Suppressor macrophage treated with lipopolysaccharide for 1 hour (primary cell): ENCODE measurements at places on chromosomes 2 and 18.

- no peak for DNase-seq
Measured at GRCh38 chr2:28263690-28264089, 129.0 kb upstream of the FOSL2 start.

DNA sequence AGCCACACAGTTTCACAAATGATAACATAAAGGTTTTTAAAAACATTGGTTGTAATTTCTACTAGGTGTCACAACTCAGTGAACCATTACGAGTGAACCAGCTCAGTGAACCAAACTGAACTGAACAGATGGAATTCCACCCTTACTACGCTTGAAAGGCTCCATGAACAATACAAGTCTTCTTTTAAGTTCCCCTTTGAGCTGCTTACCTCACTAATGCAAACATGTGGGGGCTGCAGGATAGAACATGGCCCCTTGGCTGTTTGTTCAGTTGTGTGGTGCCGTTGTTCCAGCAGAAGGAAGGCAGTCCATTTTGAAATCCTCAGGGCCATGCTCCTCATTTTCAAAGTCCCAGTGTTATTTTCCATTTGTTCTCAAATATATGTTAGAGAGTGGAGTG, 30.7 kb upstream of the KLHL14 start:
- DNase-seq = no peak

DNA sequence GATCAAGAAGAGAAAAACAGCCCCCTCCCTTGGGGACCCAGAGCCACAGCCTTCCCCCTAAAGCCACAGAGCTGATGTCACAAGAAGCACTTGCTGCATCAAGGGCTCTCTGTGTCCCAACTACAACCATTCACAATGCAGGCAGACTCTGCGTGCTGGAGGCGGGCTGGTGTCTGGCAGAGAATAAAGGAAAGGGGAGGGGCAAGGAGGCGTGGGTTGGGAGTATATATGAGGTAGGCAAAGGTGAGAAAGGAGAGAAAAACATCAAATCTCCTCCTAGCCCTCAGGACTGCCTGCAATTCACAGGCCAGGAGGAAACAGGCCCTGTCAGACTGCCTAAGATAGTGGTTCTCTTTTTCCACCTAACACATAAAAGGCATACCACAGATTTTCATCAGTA, 48.8 kb upstream of the IHH start:
- DNase-seq = peak; percentile 22

GRCh38 chr2:175373729-175374128, 192.2 kb upstream of the ATP5MC3 start:
- no peak for DNase-seq

DNA sequence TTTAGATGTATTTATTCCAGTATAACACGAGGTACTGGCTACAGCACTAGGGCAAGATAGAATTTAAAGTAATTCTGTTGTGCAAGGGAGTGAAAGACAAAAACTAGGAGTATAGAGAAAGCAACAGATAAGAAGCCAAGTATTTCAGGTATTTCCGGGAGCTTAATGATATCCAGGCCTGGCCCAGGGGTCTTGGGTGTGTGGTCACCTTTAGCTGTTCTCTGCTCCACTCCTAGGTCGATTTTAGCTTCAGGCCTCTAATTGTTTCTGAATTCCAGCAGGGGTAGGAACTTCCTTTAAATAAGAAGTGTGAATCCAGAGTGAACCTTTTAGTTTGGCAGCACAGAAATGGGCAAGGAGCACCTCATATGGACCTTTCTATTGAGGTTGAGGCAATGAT, 342.3 kb upstream of the MYT1L start:
- no peak for DNase-seq

GRCh38 chr2:60007671-60008070, 545.8 kb downstream of the BCL11A start:
- DNase-seq = no peak

GRCh38 chr2:188410504-188411235, 119.0 kb downstream of the GULP1 start:
- no peak for DNase-seq

GRCh38 chr2:112942654-112943002, 31.7 kb downstream of the IL37 start:
- DNase-seq = no peak

DNA sequence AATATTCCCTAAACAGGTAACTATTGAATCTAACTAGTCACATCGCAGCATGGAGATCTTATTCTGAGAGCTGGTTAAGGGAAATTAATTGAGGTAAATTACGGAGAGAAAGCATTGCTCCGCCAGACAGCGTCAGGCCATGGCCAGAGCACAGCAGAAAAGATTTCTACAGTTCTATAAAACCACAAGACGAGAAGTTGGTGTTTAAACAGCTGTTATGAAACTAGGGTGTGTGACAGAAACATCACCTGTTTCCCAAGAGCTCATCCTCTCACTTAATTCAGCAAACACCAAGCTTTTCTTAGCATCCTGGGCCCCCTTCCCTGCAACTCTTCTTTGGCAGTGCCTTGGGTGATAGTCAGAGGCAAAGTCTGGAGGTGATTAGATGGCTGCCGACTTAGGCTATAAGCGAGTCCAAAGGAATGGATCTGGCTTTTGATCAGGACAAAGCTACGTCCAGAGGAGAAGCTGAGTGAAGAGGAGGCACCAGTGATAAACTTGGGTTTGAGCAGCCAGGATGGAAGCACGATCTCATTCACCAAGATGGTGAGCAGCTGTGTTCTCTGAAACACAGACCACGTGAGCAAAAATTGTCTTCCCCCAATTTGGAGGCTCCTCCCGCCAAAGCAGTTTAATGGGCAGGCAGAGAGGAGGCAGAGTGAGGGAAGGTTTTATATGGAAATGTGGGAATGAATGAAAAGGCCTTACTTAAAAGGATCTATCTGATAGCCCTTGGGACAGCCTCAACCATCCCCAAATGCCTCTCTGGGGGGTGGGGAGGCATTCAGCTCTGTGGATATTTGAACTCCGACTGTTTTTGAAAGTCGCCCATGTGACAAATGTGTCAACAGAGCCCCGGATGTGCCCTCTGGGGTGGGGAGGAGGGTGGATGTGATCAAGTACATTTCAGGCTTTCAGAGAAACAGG, 57.8 kb downstream of the PKDCC start:
- DNase-seq = peak; percentile 79

GRCh38 chr2:169285531-169286235, 76.7 kb downstream of the LRP2 start:
- DNase-seq = no peak

DNA sequence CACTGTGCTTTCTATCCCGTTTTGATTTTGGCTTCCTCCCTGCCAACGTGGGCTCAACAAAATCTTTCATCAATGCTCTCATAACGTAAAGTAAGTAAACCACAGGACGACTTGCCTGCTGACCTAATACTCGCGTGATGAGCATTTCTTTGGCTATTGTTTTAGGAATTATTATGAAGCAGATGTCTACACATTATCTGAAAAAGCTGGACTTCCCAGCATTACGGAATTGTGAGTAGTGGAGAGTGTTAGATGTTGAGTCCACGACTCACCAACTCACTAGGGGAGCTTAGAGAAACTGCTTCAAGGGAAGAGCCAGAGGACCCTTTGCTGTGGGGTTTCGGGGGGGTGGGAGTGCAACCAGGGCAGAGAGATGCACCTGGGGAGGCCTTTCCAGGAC, 21.9 kb downstream of the HJURP start:
- no peak for DNase-seq

GRCh38 chr2:240365971-240366471, 69.4 kb upstream of the GPC1 start:
- no peak for DNase-seq

GRCh38 chr2:84160453-84160852, 298.6 kb downstream of the SUCLG1 start:
- DNase-seq = no peak

- no peak for DNase-seq
Measured at GRCh38 chr2:237156857-237157779, 71.4 kb downstream of the COPS8 start.

GRCh38 chr2:37449761-37450296, 105.4 kb downstream of the QPCT start:
- no peak for DNase-seq

DNA sequence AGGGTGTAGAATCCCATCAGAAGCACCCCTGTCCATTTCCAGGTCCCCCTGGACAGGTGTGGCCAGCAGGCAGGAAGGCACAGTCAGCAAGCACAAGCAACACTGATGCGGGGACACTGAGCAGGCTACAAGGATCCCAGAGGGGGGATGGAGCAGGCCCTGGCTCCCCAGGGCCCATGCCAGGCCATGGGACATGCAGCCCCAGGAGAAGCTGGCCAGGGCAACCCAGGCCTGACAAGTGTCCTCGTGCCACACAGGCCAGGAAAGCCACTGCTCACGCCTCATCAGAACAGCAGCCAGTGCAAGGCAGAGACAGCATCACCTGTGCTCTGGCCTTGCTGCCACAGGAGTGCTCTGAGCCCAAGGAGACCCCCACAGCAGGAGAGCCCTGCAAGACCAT, 14.1 kb upstream of the GPC1 start:
- no peak for DNase-seq

GRCh38 chr2:88866756-88867155, 175.3 kb downstream of the RPIA start:
- DNase-seq = no peak

- no peak for DNase-seq
Measured at GRCh38 chr2:98379311-98380202, 33.3 kb downstream of the CNGA3 start.

DNA sequence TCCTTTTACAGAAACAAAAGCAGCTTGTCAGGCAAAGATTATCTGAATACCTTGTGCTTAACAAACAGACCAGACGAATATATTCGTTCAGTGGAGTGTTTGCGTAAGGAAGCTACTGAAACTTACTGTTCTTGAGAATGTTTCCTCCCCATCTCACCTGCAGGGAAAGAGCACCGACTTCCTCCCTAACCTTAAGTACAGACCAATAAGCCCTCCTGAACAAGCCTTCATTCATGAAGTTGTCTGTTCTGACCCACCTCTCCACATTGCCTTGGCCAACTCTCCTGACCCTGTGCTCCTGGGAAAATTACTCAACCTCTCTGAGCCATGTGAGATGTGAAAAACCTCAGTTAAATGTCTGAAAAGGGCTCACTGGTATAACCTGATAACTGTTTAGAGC, 35.2 kb downstream of the STK39 start:
- no peak for DNase-seq

GRCh38 chr2:233081731-233082221, 21.6 kb downstream of the INPP5D start:
- DNase-seq = no peak

DNA sequence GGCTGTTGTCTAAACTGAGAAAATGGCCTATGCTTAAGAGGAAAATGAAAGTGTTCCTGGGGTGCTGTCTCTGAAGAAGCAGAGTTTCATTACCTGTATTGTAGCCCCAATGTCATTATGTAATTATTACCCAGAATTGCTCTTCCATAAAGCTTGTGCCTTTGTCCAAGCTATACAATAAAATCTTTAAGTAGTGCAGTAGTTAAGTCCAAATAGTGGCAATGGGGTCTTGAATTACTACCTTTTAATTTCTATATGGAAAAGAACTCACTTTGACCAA, 13.8 kb upstream of the ALLC start:
- no peak for DNase-seq
